ENCODE measurements at places on chromosomes 3 and 15.

- H3K4me3 ChIP-seq, result no peak overlapping the region
- H3K4me1 ChIP-seq, result no peaks in the 10 kb centered on the region
- DNase-seq, result no peak
- H3K36me3 ChIP-seq, result no peaks in the 10 kb centered on the region
- no peak overlapping the region for H3K27ac ChIP-seq
- H3K27me3 ChIP-seq, result no peaks in the 10 kb centered on the region
These were observed 8.3 kb upstream of the EPHA3 start for GRCh38 chr3:89098964-89099585.

- H3K4me1 ChIP-seq, result no peaks in the 10 kb centered on the region
- no peak overlapping the region for H3K27ac ChIP-seq
- H3K36me3 ChIP-seq, result no peaks in the 10 kb centered on the region
- no peaks in the 10 kb centered on the region for H3K27me3 ChIP-seq
- DNase-seq, result no peak
These were observed 91.9 kb downstream of the ARNT2 start for GRCh38 chr15:80496096-80496495.

- no peaks in the 10 kb centered on the region for H3K27me3 ChIP-seq
- H3K27ac ChIP-seq, result no peak overlapping the region
- no peaks in the 10 kb centered on the region for H3K36me3 ChIP-seq
- no peak overlapping the region for H3K4me3 ChIP-seq
These were observed 749.8 kb downstream of the NAALADL2 start for GRCh38 chr3:175608911-175609310.

DNA sequence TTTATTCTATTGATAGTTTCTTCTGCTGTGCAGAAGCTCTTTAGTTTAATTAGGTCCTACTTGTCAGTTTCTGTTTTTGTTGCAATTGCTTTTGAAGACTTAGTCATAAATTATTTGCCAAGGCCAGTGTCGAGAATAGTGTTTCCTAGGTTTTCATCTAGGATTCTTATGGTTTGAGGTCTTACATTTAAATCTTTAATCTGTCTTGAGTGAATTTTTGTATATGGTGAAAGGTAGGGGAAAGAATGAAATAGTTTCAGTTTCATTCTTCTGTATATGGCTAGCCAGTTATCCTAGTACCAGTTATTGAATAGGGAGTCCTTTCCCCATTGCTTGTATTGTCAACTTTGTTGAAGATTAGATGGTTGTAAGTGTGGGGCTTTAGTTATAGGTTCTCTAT is 10.6 kb upstream of the GCSAM start:
- H3K27me3 ChIP-seq, result no peaks in the 10 kb centered on the region
- H3K4me1 ChIP-seq, result no peaks in the 10 kb centered on the region
- no peak overlapping the region for H3K27ac ChIP-seq
- no peaks in the 10 kb centered on the region for H3K36me3 ChIP-seq
- peak overlapping the region; percentile 24 for H3K4me3 ChIP-seq

DNA sequence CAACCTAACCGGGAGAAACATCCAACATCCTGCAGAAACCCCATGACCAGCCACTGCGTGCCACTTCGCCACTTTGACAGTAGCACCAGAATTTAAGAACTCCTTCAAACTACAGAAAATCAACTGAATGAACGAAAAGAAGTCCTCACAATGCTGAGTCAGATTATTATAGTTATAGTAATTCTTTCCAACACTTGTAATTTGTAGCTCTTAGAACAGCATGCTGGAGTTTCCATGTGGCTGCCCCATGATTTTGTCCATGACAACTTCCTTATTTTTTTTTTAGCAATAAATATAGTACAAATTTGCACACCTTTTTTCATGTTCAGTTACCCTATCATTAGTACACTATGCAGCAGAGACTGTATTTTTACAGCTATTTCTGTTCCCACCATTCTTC is 26.1 kb upstream of the SSR3 start:
- no peak for DNase-seq
- H3K36me3 ChIP-seq, result no peaks in the 10 kb centered on the region
- H3K27ac ChIP-seq, result no peak overlapping the region
- H3K4me1 ChIP-seq, result no peaks in the 10 kb centered on the region
- H3K4me3 ChIP-seq, result no peak overlapping the region

- H3K4me1 ChIP-seq, result peaks cover 26% of the 10 kb centered on the region
- no peak overlapping the region for H3K27ac ChIP-seq
- DNase-seq, result no peak
- no peaks in the 10 kb centered on the region for H3K27me3 ChIP-seq
- H3K36me3 ChIP-seq, result peaks cover 31% of the 10 kb centered on the region
- no peak overlapping the region for H3K4me3 ChIP-seq
These were observed 4.5 kb downstream of the INKA1 start for GRCh38 chr3:49807431-49808114.
